ENCODE measurements at places on chromosomes 12 and 14. TPM values are rescaled to one million over a fixed set of nuclear protein-coding genes. Genes with fewer than 3 reads are reported as not detected.

Gene OR6C2
- total RNA-seq: not detected

Gene TRIM9
- 1.3 TPM for total RNA-seq

Gene RDH11
- 24.0 TPM for total RNA-seq

Gene GLIPR1L1
- not detected for total RNA-seq

Gene PLEK2
- 1.1 TPM for total RNA-seq

Gene PRKCH
- total RNA-seq: 40.3 TPM

Gene MIPOL1
- total RNA-seq: 6.2 TPM

Gene SLC17A8
- total RNA-seq: not detected

Gene CLEC2A
- total RNA-seq: not detected

Gene AMHR2
- total RNA-seq: 0.37 TPM

Gene PHLDA1
- total RNA-seq: 22.2 TPM

All from right atrium auricular region (tissue), 2 donors.